ENCODE measurements at places on chromosomes 7 and 10.

- no peak for DNase-seq
These were observed 37.3 kb downstream of the INPP5A start for GRCh38 chr10:132574783-132575319.

DNA sequence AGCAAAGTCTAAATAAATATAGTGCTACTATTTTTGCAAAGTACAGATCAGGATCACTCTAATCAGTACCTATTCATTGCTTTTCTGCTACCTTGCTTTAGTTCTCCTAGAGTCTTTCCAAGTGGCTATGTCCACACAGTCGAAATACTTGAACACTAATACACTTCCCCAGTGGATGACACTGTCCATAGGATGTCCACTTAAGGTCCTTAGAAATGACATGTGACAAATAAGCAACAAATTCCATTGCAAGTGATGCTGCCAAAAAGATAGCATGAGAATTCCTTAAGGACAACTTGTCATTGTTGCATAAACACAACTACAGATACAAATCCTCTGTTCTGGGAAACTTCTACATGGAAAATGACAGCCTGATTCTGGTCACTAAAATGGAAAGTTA lies 93.6 kb downstream of the ANK3 start:
- no peak for DNase-seq

GRCh38 chr7:151349507-151349853 lies 7.9 kb downstream of the NUB1 start:
- no peak for DNase-seq

- no peak for DNase-seq
These were observed 32.6 kb downstream of the TMEM270 start for GRCh38 chr7:73893342-73894101.

DNA sequence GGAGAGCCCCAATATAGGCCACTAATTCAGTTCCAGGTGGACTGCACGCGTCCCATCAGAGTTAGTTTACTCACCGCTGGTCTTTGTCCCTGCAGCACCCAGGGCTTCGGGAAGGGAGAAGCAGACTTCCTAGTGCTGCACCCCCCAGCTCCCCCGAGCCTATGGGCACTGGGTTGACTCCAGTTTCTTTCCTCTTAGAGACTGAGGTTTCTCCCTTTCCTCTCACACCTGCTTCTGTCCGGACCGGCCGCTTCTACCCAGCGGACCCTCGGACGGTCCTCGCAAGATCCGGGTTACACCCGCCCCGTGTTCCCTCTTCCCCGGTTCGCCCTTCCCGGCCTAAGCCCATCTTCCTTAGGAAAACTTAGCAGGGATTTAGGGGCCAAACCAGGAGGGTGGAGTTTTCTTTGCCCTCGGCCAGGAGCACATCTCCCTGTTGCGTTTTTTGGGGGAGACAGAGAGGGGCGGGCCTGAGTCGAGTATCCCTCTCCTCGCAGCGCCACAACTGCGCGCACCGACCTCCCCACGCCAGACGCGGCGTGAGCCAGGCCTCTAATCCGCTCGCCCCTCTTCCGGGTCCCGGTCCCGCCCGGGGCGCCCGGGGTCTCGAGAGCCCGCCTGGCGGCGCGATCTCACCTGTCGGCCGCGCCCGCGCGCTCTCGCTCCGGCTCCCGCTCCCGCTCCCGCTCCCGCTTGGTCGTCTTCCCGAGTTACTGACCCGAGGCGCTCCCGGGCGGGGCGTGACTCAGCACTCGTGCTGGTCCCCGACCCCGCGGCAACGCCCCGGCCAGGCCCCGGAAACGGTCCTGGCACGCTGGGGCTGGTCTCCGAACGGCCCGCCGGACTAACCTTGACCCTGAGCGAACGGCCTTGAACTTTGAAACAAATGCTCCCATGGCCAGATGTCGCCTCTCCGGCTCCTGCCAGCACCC lies at the start of gene AIFM2:
AIFM2 (minus strand) TSS at position 728 of the 932 bp plus-strand sequence. CDS start 8,741 bp downstream, outside the sequence.
- DNase-seq = no peak

- DNase-seq = no peak
These were observed 26.0 kb downstream of the CABCOCO1 start for GRCh38 chr10:61688551-61689308.

- no peak for DNase-seq
These were observed 297.5 kb downstream of the HTR7 start for GRCh38 chr10:90560331-90560730.

- no peak for DNase-seq
These were observed 1.1 kb downstream of the ANKRD2 start for GRCh38 chr10:97573672-97574071.

GRCh38 chr10:88271761-88272543 lies 311.2 kb downstream of the RNLS start:
- DNase-seq = no peak

GRCh38 chr7:135355377-135356048 lies 121.9 kb downstream of the STRA8 start:
- no peak for DNase-seq

DNA sequence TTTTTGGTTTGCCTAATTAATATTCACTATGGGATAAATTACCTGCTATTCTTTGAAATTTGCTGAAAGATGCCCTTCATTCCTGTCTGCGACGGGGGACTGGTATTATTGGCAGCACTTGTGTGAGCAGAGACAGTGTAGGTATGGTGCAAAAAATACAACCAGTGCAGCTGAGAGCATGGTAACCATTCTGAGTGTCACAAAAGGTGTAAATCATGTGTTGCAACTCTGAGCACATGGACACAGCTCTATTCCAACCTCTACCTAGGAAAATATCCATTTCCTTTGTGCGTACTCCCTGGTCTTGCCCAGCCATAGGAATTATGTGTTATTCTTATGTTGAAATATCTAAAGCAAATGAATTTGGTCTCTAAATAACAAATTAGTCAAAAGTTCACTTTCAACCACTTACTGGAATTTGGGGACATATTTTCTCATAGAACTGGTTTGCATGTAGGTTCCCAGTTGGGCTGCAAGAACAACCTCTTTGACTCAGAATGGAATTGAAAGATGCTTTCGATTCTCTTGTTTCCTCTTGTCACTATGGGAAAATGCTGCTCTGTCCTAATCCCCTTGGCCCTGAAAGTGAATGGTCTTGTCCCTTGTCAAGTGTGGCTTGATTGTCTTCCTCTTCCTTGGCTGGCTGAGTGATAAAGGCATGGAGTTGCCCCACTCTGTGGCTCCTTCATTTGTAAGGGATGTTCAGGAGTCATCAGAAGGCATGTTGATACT lies 57.0 kb downstream of the CELF2 start:
- DNase-seq = no peak

- no peak for DNase-seq
These were observed 756.7 kb downstream of the GATA3 start for GRCh38 chr10:8811201-8811600.

DNA sequence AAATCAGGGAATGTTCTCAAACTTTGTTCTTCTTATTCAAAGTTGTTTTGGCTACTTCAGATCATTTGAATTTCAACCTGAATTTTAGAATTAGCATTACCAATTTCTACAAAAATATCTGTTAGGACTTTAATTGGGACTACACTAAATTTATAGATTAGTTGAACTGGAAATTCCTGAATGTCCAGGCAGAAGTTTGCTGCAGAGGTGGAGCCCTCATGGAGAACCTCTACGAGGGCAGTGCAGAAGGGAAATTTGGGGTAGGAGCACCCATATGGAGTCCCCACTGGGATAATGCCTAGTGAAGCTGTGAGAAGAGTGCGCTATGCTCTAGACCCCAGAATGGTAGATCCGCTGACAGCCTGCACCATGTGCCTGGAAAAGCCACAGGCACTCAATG lies 22.8 kb upstream of the AGMO start:
- no peak for DNase-seq

- DNase-seq = no peak
These were observed 21.8 kb downstream of the CXCL12 start for GRCh38 chr10:44362866-44363711.

GRCh38 chr7:23811540-23811939 lies 101.5 kb downstream of the STK31 start:
- no peak for DNase-seq

DNA sequence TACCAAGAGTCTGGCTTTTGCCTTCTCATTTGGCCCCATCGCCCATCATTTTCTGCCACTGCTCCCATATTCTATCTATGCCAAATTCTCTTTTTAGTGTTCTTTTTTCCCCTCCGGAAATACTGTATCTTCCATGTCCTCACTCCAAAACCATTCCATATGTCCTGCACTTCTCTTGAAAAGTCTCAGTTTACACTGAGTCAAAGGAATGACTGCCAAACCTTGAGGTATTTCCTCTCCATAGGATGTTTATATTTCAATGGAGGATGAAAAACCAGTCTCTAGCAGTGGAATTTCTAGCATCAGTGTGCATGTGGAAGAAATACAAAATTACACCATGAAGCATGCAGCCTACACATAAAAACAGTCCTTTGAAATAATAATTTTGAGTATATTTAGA lies 121.4 kb upstream of the PHYHIPL start:
- DNase-seq = no peak

- no peak for DNase-seq
These were observed 47.1 kb upstream of the HYAL4 start for GRCh38 chr7:123797673-123798531.

- DNase-seq = no peak
These were observed 22.6 kb downstream of the BAIAP2L1 start for GRCh38 chr7:98378210-98378819.

GRCh38 chr7:91892099-91892705 lies 11.7 kb upstream of the MTERF1 start:
- no peak for DNase-seq

- DNase-seq = no peak
These were observed 37.2 kb upstream of the PDLIM1 start for GRCh38 chr10:95328013-95328412.

GRCh38 chr10:43353495-43354329 lies 17.7 kb upstream of the FXYD4 start:
- no peak for DNase-seq

- DNase-seq = no peak
These were observed 115.9 kb upstream of the DNAJB12 start for GRCh38 chr10:72470666-72471065.

DNA sequence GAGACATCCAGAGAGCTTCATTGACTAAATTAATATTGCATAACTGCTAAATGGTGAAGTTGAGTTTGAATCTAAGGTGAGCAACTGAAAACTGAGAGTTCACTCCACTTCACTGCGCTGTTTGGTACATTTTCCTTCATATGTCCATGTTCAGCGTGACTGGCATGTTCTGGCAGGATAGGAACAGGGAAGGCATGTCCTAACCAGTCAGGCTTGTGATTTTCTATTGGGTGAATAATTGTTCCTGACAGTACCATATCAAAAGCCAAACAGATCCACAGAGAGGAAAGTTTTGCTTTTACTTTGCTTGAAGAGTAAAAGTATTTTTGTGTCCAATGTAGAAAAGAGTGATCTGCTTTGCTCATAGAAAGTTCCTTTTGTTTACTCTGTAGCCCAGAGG lies 53.2 kb downstream of the WDFY4 start:
- DNase-seq = no peak

DNA sequence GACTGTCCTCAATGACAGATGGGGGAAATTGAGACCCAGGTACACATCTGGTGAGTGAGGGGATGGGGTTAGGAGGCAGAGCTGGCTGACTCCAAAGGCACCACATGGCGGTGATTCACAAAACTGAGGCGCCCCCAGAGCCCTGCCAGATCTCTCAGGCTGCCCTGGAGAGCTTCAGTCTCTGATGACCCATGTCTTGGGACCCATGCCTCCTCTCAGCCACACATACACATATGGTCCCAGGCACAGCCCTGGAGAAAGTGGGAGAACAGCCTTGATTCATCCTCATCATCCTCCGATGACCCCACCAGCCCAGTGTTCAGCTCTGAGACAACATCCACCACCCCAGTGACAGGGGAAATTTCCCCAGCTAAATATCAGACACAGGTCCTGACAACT lies 426.0 kb downstream of the RPS24 start:
- DNase-seq = no peak

GRCh38 chr7:50959560-50959959 lies 176.9 kb upstream of the GRB10 start:
- DNase-seq = no peak

DNA sequence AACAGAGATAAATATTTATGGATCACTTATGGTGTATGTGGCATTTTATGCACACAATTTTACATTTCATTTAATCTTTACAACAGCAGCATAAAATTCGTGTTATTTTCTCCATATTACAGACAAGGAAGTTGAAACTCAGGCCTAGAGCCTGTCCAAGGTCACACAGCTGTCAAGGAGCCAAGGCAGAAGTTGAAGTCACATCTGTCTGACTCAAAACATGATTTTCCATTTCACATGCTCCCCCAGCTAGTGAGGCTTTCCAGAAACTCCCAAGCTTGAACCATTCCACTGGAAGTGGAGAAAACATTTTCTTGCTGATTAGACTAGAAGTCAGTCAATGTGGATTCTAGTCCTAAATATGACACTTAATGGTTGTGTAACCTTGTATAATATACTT lies 110.5 kb downstream of the HECTD2 start:
- DNase-seq = no peak

GRCh38 chr10:21953585-21954057 lies 49.9 kb downstream of the DNAJC1 start:
- DNase-seq = no peak

DNA sequence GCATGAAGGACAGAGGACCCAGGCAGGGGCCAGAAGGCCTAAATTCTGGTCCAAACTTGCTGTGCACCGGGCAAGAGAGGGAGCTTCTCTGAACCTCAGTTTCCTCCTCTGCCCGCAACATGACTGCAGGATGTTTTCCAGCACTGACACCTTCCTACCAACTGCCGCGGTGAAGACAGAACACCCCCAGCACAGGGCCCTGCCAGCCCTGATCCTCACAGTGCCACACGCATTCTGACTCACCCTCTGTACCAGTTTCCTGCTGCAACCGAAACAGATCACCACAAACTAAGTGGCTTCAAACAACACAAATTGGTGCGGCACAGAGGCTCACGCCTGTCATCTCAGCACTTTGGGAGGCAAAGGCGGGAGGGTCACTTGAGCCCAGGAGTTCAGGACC lies 18.1 kb downstream of the MAD1L1 start:
- no peak for DNase-seq

GRCh38 chr7:123367031-123367430 lies 167.3 kb upstream of the SLC13A1 start:
- no peak for DNase-seq

GRCh38 chr10:84493951-84494848 lies 165.8 kb downstream of the CCSER2 start:
- DNase-seq = no peak

- DNase-seq = no peak
These were observed 33.6 kb downstream of the ARID5B start for GRCh38 chr10:61935077-61935476.

Measured in stimulated activated CD4-positive, alpha-beta T cell treated with anti-CD3 and anti-CD28 coated beads, TNF-alpha, amount 100 ng/mL, for 1 hour (primary cell).